ENCODE measurements at places on chromosomes 16 and 17. TPM values are rescaled to one million over a fixed set of nuclear protein-coding genes. Genes with fewer than 3 reads are reported as not detected.

DNA sequence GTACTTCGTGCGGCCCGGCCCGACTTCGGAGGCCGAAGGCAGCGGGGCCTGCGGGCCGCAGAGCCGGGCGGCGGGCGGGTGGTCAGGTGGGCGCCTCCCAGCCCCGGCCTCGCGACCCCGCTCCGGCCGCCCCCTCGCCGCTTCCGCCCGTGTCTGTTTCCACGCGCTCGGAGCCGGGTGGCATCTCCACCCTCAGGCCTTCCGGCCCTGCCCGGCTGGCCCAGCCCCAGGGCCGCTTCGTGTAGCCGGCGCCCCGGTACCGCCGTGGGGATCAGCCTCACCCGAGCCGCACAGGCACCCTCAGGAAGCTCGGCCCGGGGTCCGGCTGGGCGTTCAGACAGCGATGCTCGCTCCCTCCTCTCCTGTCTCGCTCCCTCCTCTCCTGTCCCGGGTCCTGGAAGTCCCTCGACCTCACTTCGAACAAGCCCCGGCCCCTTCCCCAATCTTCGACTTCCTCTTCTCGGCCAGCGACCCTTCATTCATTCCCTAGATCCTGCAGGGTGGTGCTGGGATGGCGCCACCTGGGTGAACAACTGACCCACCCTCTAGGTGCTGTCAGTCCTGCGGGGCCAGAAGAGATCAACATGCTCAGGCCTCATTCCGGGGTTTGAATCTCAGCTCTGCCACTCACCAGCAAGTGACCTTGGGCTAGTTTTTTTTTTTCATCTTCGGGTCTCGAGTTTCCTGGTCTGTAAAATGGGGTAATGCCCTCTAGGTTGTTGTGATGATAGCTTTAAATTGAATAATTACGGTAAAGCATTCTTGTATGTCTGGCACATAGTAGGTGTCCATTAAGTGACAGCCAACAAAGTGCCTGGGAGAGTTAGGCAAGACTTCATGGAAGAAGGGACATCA is 610 bp downstream of the VPS4A start:
- H3K4me1 ChIP-seq, result peaks cover 5% of the 10 kb centered on the region
- H3K27me3 ChIP-seq, result no peaks in the 10 kb centered on the region
- DNase-seq, result no peak

- H3K4me3 ChIP-seq, result no peak overlapping the region
- H3K27ac ChIP-seq, result no peak overlapping the region
- H3K36me3 ChIP-seq, result no peaks in the 10 kb centered on the region
- H3K27me3 ChIP-seq, result no peaks in the 10 kb centered on the region
- no peak for DNase-seq
Observed at GRCh38 chr16:78897299-78897698, 703.2 kb downstream of the MAF start.

- H3K27ac ChIP-seq, result no peak overlapping the region
- no peak overlapping the region for H3K4me3 ChIP-seq
- H3K4me1 ChIP-seq, result no peaks in the 10 kb centered on the region
- no peaks in the 10 kb centered on the region for H3K27me3 ChIP-seq
- H3K36me3 ChIP-seq, result no peaks in the 10 kb centered on the region
- no peak for DNase-seq
Observed at GRCh38 chr16:46728806-46729205, 19.3 kb downstream of the MYLK3 start.

- peaks cover 18% of the 10 kb centered on the region for H3K4me1 ChIP-seq
- no peak overlapping the region for H3K27ac ChIP-seq
- no peaks in the 10 kb centered on the region for H3K27me3 ChIP-seq
- no peak for DNase-seq
- H3K4me3 ChIP-seq, result no peak overlapping the region
Observed at GRCh38 chr17:9211133-9211765, 189.9 kb downstream of the NTN1 start.

DNA sequence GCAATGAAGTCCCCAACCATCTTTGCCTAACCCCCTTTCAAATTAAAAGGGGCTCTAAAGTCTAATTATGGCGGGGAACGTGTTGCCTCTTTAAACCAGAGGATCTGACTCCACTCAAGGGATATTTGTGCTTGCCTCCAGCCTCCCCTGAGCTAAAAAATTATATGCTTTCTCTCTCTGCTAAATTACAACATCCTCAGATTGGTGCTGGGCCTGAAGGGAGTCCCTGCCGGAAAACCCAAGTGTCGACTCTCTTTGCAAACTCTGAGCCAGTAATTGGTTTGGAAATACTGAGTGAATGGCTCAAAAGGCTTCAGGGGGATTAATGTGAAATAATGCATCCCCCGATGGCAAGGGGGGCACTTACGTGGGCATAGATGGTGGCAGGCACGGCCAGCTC is 208.5 kb upstream of the TNRC6C start:
- no peaks in the 10 kb centered on the region for H3K27me3 ChIP-seq
- no peaks in the 10 kb centered on the region for H3K36me3 ChIP-seq
- H3K4me3 ChIP-seq, result no peak overlapping the region
- H3K4me1 ChIP-seq, result no peaks in the 10 kb centered on the region
- H3K27ac ChIP-seq, result no peak overlapping the region

DNA sequence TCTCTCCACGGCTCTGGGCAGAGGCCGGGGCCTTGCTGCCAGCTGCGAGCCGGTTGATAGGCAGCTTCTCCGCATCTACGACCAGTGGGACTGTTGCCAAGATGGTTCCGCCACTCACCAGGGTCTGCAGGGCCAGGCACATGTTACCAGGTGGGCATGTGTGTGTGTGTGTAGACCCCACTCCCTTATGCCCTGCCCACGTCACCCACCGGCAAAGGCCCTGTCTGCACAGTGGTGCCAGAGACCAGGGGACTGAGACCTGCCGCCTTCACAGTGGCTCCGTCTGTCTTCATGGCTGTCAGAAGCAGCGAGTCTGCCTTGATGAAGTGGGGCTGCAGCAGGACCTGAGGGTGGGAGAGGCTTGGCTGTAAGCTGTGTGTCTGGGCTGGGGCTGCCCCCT is 17.7 kb downstream of the SREBF1 start:
- peak overlapping the region; percentile 96 for H3K27ac ChIP-seq
- H3K27me3 ChIP-seq, result no peaks in the 10 kb centered on the region
- no peak overlapping the region for H3K4me3 ChIP-seq
- peaks cover 41% of the 10 kb centered on the region for H3K36me3 ChIP-seq
- DNase-seq, result no peak
- H3K4me1 ChIP-seq, result peaks cover 68% of the 10 kb centered on the region

DNA sequence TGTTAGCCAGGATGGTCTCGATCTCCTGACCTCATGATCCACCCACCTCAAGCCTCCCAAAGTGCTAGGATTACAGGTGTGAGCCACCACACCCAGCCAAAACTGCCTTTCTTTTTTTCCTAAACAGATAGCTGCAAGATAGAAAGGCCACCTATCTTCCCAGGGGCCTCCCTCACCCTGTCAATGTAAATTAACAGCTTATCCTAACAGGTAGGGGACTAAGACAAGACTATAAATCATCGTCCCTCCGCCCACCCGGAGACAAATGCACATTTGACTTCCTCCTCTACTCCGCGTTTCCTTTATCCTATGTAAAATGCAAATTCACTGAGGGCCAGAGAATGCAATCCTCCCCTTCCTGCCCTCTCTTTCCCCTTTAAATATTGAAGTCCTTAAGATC is 71.4 kb downstream of the MARF1 start:
- no peak for DNase-seq
- H3K27ac ChIP-seq, result no peak overlapping the region
- no peaks in the 10 kb centered on the region for H3K36me3 ChIP-seq
- peaks cover 16% of the 10 kb centered on the region for H3K4me1 ChIP-seq
- no peak overlapping the region for H3K4me3 ChIP-seq

DNA sequence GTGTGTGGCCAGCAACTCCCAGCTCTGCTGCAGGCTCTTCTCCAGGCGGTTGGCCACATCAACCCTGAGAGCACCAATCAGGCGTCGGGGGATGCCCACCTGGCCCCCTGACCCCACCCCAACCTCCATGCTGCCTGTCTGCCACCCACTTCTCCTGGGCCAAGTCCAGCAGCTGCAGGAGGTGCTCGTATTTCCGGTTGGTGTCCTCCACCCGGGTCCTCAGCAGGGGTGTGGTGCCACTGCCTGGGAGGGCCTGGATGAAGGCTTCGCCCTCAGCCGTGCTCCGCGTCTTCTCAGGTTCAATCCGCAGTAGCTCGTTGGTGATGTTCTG is 44.6 kb downstream of the UBN1 start:
- H3K4me1 ChIP-seq, result peaks cover 15% of the 10 kb centered on the region
- H3K4me3 ChIP-seq, result no peak overlapping the region
- H3K36me3 ChIP-seq, result peaks cover 100% of the 10 kb centered on the region
- no peak overlapping the region for H3K27ac ChIP-seq
- H3K27me3 ChIP-seq, result no peaks in the 10 kb centered on the region

- no peaks in the 10 kb centered on the region for H3K36me3 ChIP-seq
- peaks cover 37% of the 10 kb centered on the region for H3K27me3 ChIP-seq
- H3K4me1 ChIP-seq, result no peaks in the 10 kb centered on the region
- no peak overlapping the region for H3K4me3 ChIP-seq
Observed at GRCh38 chr16:54591816-54592246, 305.2 kb upstream of the IRX3 start.

The KLHL11 gene
- total RNA-seq, result 13.4 TPM

The NOS2 gene
- 2.7 TPM for total RNA-seq

The OTOP3 gene
- 26.7 TPM for total RNA-seq

The SOX15 gene
- total RNA-seq, result 89.1 TPM

The CES5A gene
- total RNA-seq, result not detected

The PRAC2 gene
- not detected for total RNA-seq

The RUNDC1 gene
- 7.6 TPM for total RNA-seq

The TP53TG3C gene
- not detected for total RNA-seq
